ENCODE measurements at places on chromosomes 2 and 18. TPM values are rescaled to one million over a fixed set of nuclear protein-coding genes. Genes with fewer than 3 reads are reported as not detected.
A peak's percentile ranks its signal among the peaks of the same experiment; 100 is the strongest.

The GULP1 gene
- 64.0 TPM for total RNA-seq

The FAM117B gene
- total RNA-seq = 5.3 TPM

The DSC2 gene
- 4.3 TPM for total RNA-seq

The CD8B2 gene
- total RNA-seq = not detected

The RAB6C gene
- total RNA-seq = 0.68 TPM

The FIGLA gene
- not detected for total RNA-seq

The KDSR gene
- total RNA-seq = 46.2 TPM

The MPP4 gene
- 5.5 TPM for total RNA-seq

The TACR1 gene
- total RNA-seq = 3.9 TPM

- H3K4me3 ChIP-seq = no peak overlapping the region
- H3K36me3 ChIP-seq = peaks cover 10% of the 10 kb centered on the region
- no peak for DNase-seq
- H3K27me3 ChIP-seq = no peaks in the 10 kb centered on the region
- H3K27ac ChIP-seq = no peak overlapping the region
These were observed 12.6 kb downstream of the CAPN10 start for GRCh38 chr2:240599141-240599583.

- no peak overlapping the region for H3K27ac ChIP-seq
- no peaks in the 10 kb centered on the region for H3K4me1 ChIP-seq
- H3K27me3 ChIP-seq = no peaks in the 10 kb centered on the region
These were observed 382.6 kb upstream of the ZNF804A start for GRCh38 chr2:184215745-184216144.

DNA sequence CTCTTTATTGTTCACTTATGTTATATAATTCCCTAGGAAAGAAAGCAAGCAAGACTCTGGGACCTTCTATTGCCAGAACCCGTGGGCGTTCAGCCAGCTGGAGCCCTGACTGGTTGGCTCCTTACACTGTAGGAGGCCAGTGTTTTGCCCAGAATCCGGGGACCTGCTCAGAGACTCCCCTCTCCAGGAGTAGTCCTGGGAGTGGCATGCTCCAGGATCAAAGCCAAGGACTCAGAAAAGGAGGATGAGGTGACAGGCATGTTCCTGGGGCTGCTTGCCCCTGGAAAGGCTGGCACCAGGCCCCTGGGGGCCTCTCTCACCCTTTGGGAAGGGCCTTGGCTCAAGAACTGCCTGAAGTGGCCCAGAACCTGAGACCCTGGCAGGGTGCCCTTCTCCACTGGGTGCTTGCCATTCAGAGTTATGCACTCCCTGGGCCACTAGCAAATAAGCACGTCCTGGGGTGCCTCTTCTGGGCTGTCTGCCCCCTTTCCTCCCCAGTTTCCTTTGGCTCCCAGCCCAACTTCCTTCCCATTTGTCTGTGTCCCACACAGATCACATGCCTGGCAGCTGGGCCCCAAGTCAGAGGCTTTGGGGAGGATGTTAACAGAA is 19.6 kb upstream of the KIF3C start:
- no peaks in the 10 kb centered on the region for H3K27me3 ChIP-seq
- peaks cover 35% of the 10 kb centered on the region for H3K4me1 ChIP-seq
- no peaks in the 10 kb centered on the region for H3K36me3 ChIP-seq

DNA sequence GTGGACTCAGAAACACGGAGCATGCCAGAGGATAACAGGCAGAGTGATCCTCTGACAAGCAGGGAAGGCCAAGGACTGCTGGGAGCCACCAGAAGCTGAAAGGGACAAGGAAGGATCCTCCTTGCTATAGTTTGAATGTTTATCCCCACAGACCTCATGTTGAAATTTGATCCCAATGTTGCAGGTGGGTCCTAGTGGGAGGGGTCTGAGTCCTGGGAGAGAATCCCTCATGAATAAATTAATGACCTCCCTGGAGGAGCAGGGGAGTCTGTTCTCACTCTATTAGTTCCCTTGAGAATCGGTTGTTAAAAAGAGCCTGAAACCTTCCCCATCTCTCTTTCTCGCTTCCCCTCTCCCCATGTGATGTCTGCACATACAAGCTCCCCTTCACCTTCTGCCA is 124.4 kb downstream of the FBXO15 start:
- no peak overlapping the region for H3K4me3 ChIP-seq
- no peaks in the 10 kb centered on the region for H3K4me1 ChIP-seq
- H3K36me3 ChIP-seq = no peaks in the 10 kb centered on the region
- no peaks in the 10 kb centered on the region for H3K27me3 ChIP-seq

GRCh38 chr2:64414736-64415435 is 39.1 kb upstream of the LGALSL start:
- DNase-seq = no peak
- no peaks in the 10 kb centered on the region for H3K36me3 ChIP-seq
- peaks cover 2% of the 10 kb centered on the region for H3K4me1 ChIP-seq

DNA sequence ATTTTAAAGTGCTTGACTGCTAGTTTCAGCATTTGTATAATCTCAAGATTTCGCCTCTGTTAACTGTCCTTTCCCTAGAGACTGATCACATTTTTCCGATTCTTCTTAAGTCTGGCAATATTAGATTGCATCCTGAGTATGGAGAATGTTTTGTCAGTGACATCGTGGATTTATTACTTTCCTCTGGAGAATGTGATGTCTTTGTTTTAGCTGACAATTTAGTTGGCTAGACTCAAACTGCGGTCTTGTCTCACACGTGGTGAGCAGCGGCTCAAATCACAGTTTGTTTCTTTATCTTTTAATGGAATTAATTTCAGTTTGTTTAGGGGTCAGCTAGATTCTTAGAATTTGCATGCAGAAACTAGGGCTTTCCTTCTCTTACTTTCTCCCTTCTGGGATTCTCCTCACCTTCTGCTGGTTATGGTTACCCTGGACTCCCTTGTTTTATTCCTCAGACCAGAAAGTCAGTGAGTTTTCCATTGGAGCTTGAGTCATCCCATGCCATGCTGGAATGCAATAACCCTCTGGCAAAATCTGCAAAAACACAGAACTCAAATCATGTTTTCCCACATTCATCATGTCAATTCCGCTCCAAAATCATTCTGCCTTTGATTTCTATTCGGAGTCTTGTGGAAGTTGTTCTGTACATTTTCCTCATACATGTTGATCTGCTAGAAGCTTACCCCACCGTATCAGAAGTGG is 327.2 kb upstream of the TRIB2 start:
- no peaks in the 10 kb centered on the region for H3K36me3 ChIP-seq
- H3K27ac ChIP-seq = peak overlapping the region; percentile 28
- peak overlapping the region; percentile 52 for H3K4me3 ChIP-seq
- H3K4me1 ChIP-seq = peaks cover 40% of the 10 kb centered on the region

DNA sequence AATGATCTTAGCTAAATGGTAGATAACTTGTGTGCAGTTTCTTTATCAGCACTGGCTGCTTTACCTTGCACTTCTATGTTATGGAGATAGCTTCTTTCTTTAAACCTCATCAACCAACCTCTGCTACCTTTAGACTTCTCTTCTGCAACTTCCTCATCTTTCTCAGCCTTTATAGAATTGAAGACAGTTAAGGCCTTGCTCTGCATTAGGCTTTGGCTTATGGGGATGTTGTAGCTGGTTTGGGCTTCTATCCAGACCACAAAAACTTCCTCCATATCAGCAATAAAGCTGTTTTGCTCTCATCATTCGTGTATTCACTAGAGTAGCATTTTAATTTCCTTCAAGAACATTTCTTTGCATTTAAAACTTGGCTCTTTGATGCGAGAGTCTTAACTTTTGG is 123.7 kb downstream of the PIK3C3 start:
- H3K4me1 ChIP-seq = no peaks in the 10 kb centered on the region
- DNase-seq = no peak
- no peak overlapping the region for H3K27ac ChIP-seq
- no peak overlapping the region for H3K4me3 ChIP-seq
- H3K36me3 ChIP-seq = peaks cover 22% of the 10 kb centered on the region
- H3K27me3 ChIP-seq = no peaks in the 10 kb centered on the region

DNA sequence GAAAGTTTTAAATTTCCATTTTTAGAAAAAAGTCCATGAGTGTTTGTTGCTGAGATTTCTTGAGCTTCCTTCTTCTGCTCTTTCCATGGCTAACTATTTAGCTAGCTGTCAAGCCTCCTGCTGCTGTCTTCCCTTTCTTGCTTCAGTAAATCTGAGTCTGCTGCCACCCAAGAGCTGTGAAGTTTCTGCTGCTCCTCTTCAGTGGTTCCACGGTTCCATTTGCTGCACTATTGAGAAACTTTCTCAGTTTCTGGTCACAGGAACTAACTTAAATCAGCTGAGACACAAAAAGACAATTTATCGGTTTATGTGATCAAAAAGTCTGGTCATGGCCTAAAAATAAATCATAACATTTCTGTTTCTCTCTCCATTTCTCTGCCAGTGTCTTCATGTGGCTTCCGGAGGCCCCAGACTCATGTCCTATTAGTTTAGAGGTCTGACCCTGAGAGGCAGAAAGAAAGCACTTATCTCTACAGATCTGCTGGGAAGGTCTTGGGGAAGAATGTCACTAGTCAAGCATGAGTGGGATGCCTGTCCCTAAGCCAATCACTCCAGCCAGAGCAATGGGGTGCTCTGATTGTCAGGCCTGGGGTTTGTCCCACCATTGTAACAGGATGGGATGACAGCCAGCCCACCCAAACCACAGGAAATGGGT is 73.0 kb upstream of the ARL4C start:
- DNase-seq = no peak
- H3K27ac ChIP-seq = no peak overlapping the region
- H3K36me3 ChIP-seq = no peaks in the 10 kb centered on the region
- H3K27me3 ChIP-seq = no peaks in the 10 kb centered on the region
- no peak overlapping the region for H3K4me3 ChIP-seq
- H3K4me1 ChIP-seq = no peaks in the 10 kb centered on the region

DNA sequence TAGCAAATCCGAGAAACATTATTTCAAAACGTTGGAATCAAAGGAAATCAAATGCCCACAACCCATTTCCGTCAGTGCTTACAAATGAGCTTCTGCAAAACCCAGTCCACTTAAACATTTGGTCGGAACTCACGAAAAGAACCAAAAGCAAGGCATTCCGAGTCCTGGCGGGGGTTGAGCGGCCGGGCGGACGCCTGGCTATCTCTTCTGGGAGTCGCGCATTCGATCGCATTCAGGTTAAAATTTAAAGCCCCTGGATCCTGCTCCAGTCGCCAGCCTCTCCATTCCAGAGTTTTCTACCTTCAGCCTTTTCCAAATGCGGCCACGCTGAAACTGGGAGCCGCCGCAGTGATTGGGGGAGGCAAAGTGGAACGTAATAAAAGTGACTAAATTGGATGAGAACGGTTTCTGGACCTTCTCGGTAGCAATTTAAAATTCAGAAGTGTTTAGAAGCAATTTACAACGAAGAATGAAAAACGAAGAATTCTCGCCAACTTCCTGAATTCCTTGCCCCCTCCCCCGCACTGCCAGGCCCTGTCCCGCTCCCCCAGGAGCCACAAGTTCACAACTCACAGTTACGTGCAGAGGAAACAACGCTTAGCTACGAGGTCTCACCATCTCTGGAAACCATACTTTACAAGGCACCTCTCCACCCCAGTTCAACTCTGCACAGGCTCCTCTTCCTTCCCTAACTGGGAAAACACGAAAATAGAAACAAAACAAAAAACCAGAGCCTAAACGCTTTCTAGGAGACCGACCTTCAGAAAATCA is 1.7 kb upstream of the GATA6 start:
- no peaks in the 10 kb centered on the region for H3K27me3 ChIP-seq
- H3K27ac ChIP-seq = peak overlapping the region; percentile 98
- no peak for DNase-seq

- no peak overlapping the region for H3K4me3 ChIP-seq
- H3K4me1 ChIP-seq = no peaks in the 10 kb centered on the region
- no peaks in the 10 kb centered on the region for H3K36me3 ChIP-seq
- H3K27me3 ChIP-seq = no peaks in the 10 kb centered on the region
- DNase-seq = no peak
These were observed 297.4 kb upstream of the ACVR2A start for GRCh38 chr2:147547440-147547839.

- H3K4me1 ChIP-seq = no peaks in the 10 kb centered on the region
- DNase-seq = no peak
- no peak overlapping the region for H3K4me3 ChIP-seq
- no peak overlapping the region for H3K27ac ChIP-seq
- H3K27me3 ChIP-seq = no peaks in the 10 kb centered on the region
These were observed 5.0 kb downstream of the ARL4C start for GRCh38 chr2:234491897-234492296.

GRCh38 chr2:165239230-165239629 is at the start of gene SCN2A:
TSS of gene SCN2A (plus strand) at chr2:165239414. CDS start at chr2:165295824, 56,410 bp downstream.
- H3K27ac ChIP-seq = no peak within 1 kb of the TSS
- H3K36me3 ChIP-seq = no peaks in the 10 kb centered on the region
- no peaks in the 10 kb centered on the region for H3K4me1 ChIP-seq
- DNase-seq = no peak
- H3K4me3 ChIP-seq = no peak within 1 kb of the TSS

- no peak overlapping the region for H3K27ac ChIP-seq
- no peaks in the 10 kb centered on the region for H3K36me3 ChIP-seq
- H3K4me1 ChIP-seq = no peaks in the 10 kb centered on the region
- no peak for DNase-seq
These were observed 3.7 kb upstream of the SCTR start for GRCh38 chr2:119527999-119528398.

GRCh38 chr2:72979896-72980295 is 62.6 kb downstream of the EMX1 start:
- no peaks in the 10 kb centered on the region for H3K27me3 ChIP-seq
- H3K36me3 ChIP-seq = no peaks in the 10 kb centered on the region
- no peaks in the 10 kb centered on the region for H3K4me1 ChIP-seq
- H3K27ac ChIP-seq = no peak overlapping the region
- no peak for DNase-seq

GRCh38 chr2:128531856-128532255 is 213.2 kb upstream of the HS6ST1 start:
- no peaks in the 10 kb centered on the region for H3K4me1 ChIP-seq
- H3K4me3 ChIP-seq = no peak overlapping the region
- no peak overlapping the region for H3K27ac ChIP-seq
- H3K36me3 ChIP-seq = no peaks in the 10 kb centered on the region
- H3K27me3 ChIP-seq = no peaks in the 10 kb centered on the region
- DNase-seq = no peak

- H3K27me3 ChIP-seq = no peaks in the 10 kb centered on the region
- no peak for DNase-seq
- no peak overlapping the region for H3K4me3 ChIP-seq
- H3K27ac ChIP-seq = no peak overlapping the region
- H3K4me1 ChIP-seq = no peaks in the 10 kb centered on the region
- no peaks in the 10 kb centered on the region for H3K36me3 ChIP-seq
These were observed 130.6 kb downstream of the AKAIN1 start for GRCh38 chr18:5066380-5066977.

GRCh38 chr2:29691391-29691950 is 229.9 kb downstream of the ALK start:
- no peaks in the 10 kb centered on the region for H3K4me1 ChIP-seq
- H3K4me3 ChIP-seq = no peak overlapping the region
- no peak overlapping the region for H3K27ac ChIP-seq
- no peaks in the 10 kb centered on the region for H3K27me3 ChIP-seq

DNA sequence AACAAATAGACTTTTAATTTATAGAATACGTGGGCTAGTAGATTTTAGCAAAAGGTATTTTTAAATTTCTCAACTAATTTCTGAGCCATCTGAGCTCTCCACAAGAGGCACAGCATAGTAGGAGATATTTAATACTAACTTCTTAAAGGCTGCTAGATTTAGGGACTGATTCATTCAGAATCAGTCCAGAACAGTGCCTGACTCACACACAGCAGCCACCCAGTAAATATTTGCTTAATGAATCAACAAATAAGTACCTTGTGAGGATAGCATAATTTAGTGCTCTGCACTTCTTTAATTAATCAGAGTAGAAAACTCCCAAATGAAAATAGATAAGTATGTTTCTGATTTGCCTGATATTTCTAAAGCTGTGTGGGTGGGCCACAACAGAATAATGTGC is 35.6 kb upstream of the SYT4 start:
- H3K27ac ChIP-seq = no peak overlapping the region
- no peaks in the 10 kb centered on the region for H3K27me3 ChIP-seq
- H3K36me3 ChIP-seq = no peaks in the 10 kb centered on the region
- H3K4me3 ChIP-seq = no peak overlapping the region

- H3K4me3 ChIP-seq = no peak overlapping the region
- H3K27me3 ChIP-seq = no peaks in the 10 kb centered on the region
- H3K36me3 ChIP-seq = no peaks in the 10 kb centered on the region
- H3K4me1 ChIP-seq = peaks cover 10% of the 10 kb centered on the region
- no peak for DNase-seq
These were observed 49.4 kb downstream of the ETAA1 start for GRCh38 chr2:67446491-67446911.

Measured in thoracic aorta (tissue), 2 donors.